ENCODE measurements at places on chromosomes 12 and 14.

- no peak for DNase-seq
Measured at GRCh38 chr12:94282675-94283074, 134.3 kb downstream of the PLXNC1 start.

- DNase-seq: no peak
Measured at GRCh38 chr14:51881636-51882035, 21.2 kb downstream of the GNG2 start.

GRCh38 chr14:65170318-65170717, 68.0 kb upstream of the MAX start:
- DNase-seq: no peak

GRCh38 chr12:727321-727720, 25.1 kb upstream of the WNK1 start:
- no peak for DNase-seq

GRCh38 chr12:49033611-49034285, 15.2 kb upstream of the PRKAG1 start:
- DNase-seq: no peak

DNA sequence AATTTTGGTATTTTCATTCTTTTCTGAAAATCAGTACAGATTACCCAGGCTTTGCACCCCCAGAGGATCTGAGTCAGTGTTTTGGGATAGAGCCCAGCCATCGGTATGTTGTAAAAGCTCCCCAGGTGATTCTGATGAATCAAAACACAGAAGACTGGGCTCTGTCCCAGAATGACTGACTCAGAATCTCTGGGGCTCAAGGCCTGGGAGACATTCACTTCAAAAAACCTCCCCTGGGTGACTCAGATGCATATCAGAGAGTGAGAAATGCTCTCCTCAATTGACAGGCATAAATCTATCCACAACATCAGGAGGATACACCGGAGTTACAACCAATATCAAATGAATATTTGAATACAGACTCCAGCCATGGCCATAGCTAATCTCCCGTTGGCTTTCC, 32.6 kb downstream of the SLC35F4 start:
- no peak for DNase-seq

- DNase-seq: no peak
Measured at GRCh38 chr12:101616027-101616494, 21.3 kb downstream of the MYBPC1 start.

- no peak for DNase-seq
Measured at GRCh38 chr12:98352218-98352811, 163.1 kb upstream of the TMPO start.

- DNase-seq: no peak
Measured at GRCh38 chr12:2332947-2333346, 280.2 kb downstream of the CACNA1C start.

DNA sequence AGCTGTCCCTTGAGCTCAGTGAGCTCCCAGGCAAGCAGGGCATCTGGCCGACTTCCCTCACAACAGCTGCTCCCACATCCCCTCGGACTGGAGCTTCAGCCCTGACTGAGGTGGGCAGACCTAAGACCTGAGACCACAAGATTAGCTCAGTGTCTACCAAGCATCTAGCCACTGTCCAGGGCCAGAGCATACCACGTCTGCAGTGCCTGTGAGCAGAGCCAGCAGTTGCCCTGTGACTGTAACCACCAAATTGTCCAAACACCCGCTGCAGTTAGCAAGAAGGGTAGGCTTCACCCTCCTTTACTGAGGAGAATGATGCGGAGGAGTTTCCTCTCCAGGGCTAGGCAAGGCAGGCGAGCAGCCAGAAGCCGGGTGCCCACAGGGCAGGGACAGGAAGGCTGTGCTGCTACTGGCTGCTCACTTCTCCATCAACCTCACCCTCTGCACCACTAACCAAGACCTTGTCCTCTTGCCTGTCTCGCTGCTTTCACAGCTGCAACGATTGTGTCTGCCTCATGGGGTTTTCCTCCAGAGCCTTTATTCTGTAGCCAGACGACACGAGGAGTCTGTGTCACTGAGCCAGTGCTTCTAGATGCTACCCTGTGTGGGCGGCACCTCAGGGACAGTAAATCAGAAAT, 53.9 kb downstream of the ANAPC7 start:
- no peak for DNase-seq

DNA sequence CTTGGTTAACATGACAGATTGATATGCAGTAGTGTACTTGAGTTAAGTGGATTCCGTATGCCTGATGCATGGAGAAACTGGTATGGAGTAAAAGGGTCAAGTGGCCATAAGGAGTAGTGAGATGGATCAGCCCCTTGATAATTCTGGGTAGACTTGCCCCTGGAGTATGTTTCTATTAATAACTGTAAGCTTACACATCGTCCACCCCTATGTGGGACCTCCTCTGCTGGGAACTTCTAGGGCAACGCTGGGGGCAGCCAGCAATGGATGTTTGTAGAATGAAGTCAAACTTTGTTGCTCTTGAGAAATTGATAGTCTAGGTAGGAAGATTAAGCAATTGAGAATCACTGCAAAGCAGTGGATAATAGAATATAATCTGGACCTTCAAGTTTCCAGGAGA, 3.5 kb downstream of the C12orf75 start:
- no peak for DNase-seq
